CD4-positive, alpha-beta T cell (primary cell): ENCODE measurements at places on chromosomes 6 and 20. TPM values are rescaled to one million over a fixed set of nuclear protein-coding genes. Genes with fewer than 3 reads are reported as not detected.

Gene GINS1
- total RNA-seq: 0.08 TPM

Gene EYA4
- total RNA-seq: not detected

DNA sequence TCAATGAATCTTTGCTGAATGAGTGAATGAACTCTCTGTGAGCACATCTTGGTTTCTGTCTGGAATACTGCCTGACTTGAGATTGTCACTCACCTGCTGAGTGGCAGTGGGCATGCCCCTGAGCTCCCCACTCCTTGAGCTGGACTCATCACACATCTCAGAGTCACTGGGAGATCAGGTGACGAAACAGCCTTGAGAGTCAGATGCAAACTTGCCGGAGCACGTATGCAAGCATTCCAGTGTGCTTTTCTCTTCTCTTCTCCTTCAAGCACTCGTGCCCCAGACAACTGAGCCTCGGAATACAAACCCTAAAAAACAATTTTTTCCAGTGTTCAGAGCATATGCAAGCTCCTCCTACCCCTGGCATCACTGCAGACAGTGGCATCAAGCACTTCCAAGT lies 9.4 kb upstream of the BMP7 start:
- no peak for DNase-seq
- no peaks in the 10 kb centered on the region for H3K4me1 ChIP-seq
- no peak overlapping the region for H3K4me3 ChIP-seq
- H3K27ac ChIP-seq: no peak overlapping the region

Gene PERP
- 1.3 TPM for total RNA-seq

Gene MEI4
- not detected for total RNA-seq

DNA sequence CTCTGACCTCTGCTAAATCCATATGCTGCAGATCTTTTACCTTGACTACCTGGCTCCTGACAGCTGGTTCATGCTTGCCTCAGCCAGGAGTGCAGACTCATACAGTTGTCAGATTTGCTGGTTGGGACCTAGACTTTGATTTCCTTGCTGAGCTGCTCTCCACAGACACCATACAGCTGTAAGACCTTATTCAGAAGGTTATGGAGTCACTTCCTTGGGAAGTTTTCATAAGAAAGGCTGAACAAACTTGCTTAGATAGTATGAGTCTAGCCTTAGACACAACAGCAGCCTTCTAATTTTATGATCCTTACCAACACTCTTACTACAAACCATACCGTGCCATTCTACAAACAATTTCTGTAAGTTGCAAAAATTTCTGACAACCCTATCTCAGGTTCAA lies 102.9 kb downstream of the EDN1 start:
- H3K36me3 ChIP-seq: no peaks in the 10 kb centered on the region
- H3K27me3 ChIP-seq: peaks cover 8% of the 10 kb centered on the region
- no peaks in the 10 kb centered on the region for H3K4me1 ChIP-seq
- DNase-seq: no peak
- no peak overlapping the region for H3K4me3 ChIP-seq
- H3K27ac ChIP-seq: no peak overlapping the region

Gene TINAG
- total RNA-seq: not detected

GRCh38 chr20:5195655-5196054 lies 68.8 kb downstream of the CDS2 start:
- DNase-seq: no peak
- peaks cover 4% of the 10 kb centered on the region for H3K4me1 ChIP-seq
- H3K27ac ChIP-seq: no peak overlapping the region
- peaks cover 54% of the 10 kb centered on the region for H3K36me3 ChIP-seq

GRCh38 chr6:126376682-126377081 lies 36.8 kb downstream of the CENPW start:
- DNase-seq: no peak
- H3K27ac ChIP-seq: no peak overlapping the region
- no peak overlapping the region for H3K4me3 ChIP-seq

DNA sequence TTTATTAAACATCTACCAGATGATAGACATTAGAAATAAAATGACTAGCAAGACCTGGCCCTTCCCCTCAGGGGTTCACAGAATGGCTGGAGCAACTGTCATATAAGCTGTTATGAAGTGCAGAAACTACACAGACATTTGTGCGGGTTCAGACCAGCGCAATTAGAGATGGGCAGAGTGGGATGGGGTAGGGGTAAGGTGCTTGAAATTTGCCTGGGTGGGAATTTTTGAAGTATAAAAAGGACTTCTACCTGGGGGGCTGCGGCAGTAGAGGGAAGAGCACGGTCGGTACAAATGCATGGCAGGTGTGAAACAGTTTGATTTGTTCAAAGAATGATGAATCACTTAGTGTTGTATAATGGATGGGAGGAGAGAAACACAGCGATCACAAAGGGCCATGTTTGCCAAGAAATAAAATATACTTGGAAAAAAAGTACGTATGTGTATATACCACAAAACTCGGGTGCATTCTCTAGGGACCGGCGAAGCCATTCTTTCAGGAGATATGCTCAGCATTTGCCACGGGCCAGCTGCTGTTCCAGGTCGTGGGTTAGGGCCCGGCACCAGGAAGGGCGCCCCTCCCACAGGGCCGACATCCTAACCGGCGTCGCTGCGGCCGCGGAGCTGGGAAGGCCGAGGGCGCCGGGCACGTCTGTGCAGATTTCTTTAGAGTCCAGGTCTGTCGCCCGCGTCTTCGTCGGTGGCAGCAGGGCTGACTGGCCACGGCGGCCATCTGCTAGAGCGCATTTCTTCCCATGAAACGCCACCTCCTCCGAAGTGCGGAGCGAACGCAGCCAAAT lies 809 bp upstream of the NOL7 start:
- H3K27ac ChIP-seq: peak overlapping the region; percentile 81
- DNase-seq: no peak
- H3K4me1 ChIP-seq: peaks cover 26% of the 10 kb centered on the region
- H3K4me3 ChIP-seq: peak overlapping the region; percentile 80
